ENCODE measurements at places on chromosomes 4 and X. TPM values are rescaled to one million over a fixed set of nuclear protein-coding genes. Genes with fewer than 3 reads are reported as not detected.

GRCh38 chr4:116005806-116006088 is 892.3 kb upstream of the NDST4 start:
- H3K27me3 ChIP-seq, result no peaks in the 10 kb centered on the region
- peak overlapping the region; percentile 42 for H3K27ac ChIP-seq
- no peak for DNase-seq
- H3K4me3 ChIP-seq, result peak overlapping the region; percentile 59
- H3K36me3 ChIP-seq, result no peaks in the 10 kb centered on the region

DNA sequence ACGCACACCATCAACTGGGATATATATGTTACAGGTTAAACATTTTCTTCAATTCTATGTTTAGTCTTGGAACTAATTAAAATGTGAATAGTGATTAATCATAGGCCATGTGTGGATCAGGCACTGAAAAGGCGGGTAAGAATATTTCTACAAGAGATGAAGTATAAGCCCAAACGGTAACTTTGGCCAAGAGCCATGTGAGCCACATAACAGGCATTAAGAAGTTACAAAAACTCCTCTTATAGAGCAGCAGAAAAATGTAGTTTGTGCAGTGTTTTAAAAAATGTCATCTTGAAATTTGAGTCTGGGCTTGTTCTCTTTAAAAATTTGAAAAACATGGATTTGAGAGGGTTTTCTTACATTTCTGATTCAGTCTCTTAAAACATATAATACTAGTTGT is 521.8 kb upstream of the DIPK2B start:
- peaks cover 23% of the 10 kb centered on the region for H3K4me1 ChIP-seq
- peaks cover 6% of the 10 kb centered on the region for H3K36me3 ChIP-seq
- H3K27me3 ChIP-seq, result no peaks in the 10 kb centered on the region
- no peak overlapping the region for H3K4me3 ChIP-seq

DNA sequence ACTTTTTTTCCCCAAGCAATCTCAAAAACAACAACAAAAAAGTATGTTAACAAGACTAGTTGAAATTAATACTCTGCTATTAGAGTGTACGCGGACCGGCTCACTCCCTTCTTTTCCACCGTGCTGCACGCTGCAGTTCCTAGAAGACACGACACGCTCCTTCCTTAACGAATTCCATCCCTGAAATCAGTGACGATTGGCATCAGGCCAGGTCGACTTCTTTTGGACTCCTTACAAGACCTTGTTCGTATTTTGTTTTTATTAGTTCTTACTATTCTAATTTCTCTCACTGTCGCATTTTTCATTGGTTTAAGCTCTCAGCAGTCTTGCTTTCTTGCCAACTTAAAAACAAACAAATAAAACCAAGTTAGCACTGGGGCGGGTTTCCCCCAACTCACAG is 175.8 kb upstream of the PITX2 start:
- H3K4me1 ChIP-seq, result peaks cover 24% of the 10 kb centered on the region
- H3K27ac ChIP-seq, result no peak overlapping the region
- no peaks in the 10 kb centered on the region for H3K36me3 ChIP-seq
- no peaks in the 10 kb centered on the region for H3K27me3 ChIP-seq
- H3K4me3 ChIP-seq, result peak overlapping the region; percentile 7

DNA sequence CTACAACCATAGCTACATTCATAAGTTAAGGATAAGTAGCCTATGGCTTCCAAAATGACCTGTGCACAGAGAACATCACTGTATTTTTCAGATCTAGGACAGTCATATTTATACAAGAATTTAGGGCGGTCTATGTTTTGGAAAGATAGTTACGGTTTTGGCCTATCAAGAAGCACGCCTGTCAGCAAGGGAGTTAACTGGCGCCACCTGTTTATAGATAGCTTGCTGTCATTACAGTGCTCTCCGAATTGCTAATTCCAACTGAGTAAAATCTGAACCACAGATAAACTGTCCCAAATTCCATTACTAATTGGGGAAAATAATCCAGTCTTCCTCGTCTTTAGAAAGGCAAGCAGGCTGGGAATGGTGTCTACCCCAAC is 646 bp downstream of the ABCB7 start:
- DNase-seq, result no peak
- H3K4me3 ChIP-seq, result peak overlapping the region; percentile 93
- peaks cover 27% of the 10 kb centered on the region for H3K4me1 ChIP-seq
- H3K27me3 ChIP-seq, result no peaks in the 10 kb centered on the region
- peak overlapping the region; percentile 99 for H3K27ac ChIP-seq
- H3K36me3 ChIP-seq, result no peaks in the 10 kb centered on the region

- H3K36me3 ChIP-seq, result no peaks in the 10 kb centered on the region
- H3K4me1 ChIP-seq, result no peaks in the 10 kb centered on the region
- H3K27ac ChIP-seq, result no peak overlapping the region
- no peak overlapping the region for H3K4me3 ChIP-seq
Observed at GRCh38 chrX:37824491-37825214, 22.7 kb downstream of the DYNLT3 start.

RNF150 gene
- 24.2 TPM for total RNA-seq

All from HFFc6 (cell line).